ENCODE measurements at places on chromosomes 6 and 20.

DNA sequence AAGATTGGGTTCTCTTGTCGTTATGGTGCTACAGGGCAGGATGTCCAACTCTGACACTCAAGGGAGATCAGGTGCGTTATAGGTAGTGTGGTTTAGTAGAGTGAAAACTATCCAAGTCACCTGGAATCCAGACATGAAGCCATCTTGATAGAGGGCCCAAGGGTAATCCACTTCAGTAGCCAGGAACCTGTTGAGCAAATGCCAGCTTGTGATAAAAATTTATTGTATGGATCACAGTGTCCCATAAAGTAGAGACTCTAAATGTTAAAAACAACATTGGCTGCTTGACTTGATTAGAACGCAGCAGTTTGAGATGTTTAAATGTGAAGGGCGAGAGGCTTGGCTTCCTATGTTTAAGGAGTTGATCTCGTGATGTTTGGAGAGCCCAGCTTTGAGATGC, 105.7 kb upstream of the GMDS start:
- DNase-seq, result no peak

GRCh38 chr6:92281571-92282076, 1137.7 kb downstream of the EPHA7 start:
- no peak for DNase-seq

DNA sequence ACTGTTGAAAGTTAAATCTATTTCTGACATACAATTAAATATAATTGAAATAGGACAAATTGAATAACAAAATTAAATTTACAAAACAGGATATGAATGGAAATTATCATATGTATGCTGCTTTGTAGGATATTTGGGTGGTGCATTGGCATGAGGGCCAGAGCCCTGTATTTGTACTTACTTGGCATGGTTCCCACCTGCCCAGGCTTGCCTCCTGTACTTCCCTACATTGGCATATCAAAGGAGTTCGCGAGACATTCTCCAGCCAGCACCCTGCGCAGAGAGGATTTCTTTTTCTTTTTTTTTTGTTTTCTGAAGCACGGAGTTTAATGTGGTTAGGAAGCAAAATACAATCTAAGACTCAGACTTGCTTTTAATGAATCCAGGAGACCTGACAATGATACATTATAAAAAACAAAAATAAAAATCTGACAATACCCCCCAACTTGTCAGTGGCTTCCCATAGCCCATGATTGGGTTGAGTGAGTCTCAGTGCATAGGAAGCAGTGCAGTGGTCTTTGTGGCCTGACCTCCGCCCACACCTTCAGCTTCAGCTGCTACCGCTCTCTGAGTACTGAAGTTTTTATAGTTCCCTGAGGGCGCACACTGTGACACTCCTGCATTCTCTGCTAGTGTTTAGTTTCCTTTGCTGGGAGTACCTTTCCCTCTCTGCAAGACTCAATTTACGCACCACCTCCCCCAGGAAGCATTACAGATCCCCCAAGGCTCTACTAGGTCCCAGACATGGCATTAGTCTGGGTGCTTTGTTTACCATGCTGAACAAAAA, 440.8 kb downstream of the UTRN start:
- no peak for DNase-seq

DNA sequence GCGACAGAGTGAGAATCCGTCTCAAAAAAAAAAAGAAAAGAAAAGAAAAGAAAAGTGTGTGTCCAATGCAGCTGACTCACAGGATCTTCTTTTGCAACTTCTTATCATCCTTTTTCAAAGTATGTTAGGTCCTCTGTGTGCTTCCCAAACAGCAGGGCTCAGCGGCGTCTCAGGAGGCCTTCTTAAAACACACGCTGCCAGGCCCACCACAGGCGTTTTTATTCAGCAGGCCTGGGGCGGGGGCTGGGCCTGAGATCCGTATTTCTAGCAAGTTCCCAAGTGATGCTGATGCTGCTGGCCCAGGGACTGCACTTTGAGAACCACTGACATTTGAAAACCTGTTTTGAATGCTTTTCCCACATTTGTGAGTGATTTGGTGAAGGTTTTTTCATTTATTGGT, 57.1 kb downstream of the PSMG4 start:
- DNase-seq, result no peak

DNA sequence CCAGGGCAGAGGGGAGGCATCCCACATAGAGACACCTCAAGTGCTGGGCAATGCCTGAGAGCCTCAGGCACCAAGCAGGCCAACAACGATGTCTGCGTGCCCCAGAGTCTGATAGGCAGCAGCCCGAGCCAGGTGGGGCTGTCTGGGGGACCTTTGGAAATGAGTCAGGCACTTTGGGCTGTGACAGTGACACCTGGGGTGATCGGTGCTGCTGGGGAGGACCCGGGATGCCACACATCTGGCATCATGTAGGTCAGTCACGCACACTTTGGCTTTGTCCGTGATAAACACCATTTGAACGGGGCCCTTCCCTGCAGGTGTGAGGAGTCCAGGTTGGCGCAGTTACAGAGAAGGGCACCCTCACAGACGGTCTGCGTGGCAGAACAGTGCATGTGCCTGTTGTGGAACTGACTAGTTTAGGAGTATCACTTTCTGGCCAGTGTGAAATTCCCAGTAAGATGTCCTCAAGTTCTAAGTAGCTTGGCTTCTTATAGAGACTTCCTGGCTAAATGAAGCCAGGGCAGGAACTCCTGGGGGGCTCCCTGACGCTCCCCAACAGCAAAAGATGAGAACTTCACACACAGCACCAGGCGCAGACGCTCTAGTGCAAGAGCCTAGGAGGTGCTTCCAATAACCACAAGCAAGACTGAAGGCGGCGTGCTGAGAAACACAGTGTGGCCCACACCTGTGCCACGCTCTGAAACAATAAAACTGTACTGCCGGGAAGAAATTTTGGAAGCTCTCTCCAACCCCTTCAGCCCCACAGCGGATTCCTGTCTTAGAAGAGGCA, 134.7 kb downstream of the WDR27 start:
- DNase-seq, result no peak
